ENCODE measurements at places on chromosomes 7 and 10.
A peak's percentile ranks its signal among the peaks of the same experiment; 100 is the strongest.

DNA sequence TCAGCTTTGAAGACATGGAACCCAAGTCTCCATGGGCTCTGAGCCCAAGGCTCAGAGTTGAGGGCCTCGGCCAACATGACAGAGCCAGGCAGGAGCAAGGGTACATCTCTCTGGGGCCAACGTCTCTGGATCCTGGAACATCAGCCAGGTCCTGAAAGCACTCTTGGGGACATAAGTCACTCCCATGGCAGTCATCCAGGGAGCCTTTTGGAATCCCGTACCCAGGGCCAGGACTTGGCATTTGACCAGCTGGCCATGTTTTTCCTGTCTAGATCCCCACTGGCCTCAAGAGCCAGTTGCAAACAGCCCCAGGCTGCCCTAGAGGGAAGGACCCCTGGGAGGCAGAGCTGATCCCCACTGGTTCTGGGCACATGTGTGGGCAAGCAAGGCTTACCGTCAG, 4.3 kb upstream of the CXCL12 start:
- DNase-seq = peak; percentile 85

- DNase-seq = peak; percentile 43
Observed at GRCh38 chr7:2775376-2775775, 68.7 kb downstream of the GNA12 start.

DNA sequence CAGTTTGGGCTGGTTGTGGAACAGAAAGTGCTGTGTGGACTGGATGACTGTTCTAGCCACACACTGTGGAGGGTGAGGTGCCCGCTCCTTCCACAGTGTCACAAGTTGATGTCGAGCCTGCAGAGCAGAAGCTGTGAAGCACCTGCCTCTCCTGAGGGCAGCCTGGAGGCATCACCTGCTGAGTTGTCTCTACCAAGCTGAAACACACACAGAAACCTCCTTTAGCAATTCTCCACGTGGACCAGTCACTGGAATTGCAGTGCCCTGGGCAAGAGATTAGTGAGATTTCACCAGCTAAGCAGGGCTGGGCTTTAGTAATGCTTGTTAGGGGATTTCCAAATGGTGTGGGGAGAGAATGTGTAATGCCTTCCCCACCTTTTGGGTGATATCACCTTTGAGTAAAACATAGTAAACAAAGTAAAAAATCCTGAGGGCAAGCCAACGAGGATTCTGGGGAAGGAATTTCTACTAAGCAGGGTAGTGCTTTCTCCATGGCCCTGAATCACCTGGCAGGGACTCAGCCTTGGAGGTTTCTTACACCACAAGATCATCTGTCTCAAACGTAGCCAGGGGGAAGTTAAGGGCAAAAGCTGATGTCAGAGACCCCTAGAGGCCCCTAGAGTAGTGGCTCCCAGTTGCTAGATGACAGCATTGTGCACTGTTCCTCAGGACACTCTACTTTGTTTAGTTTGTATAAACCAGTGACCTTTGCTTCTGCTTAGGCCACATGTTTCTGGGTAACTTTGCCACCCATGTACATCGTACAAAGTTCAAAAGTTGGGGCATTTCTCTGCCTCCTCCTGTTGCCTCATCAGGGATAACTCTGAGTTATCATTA, 233.1 kb upstream of the IGFBP3 start:
- DNase-seq = no peak

DNA sequence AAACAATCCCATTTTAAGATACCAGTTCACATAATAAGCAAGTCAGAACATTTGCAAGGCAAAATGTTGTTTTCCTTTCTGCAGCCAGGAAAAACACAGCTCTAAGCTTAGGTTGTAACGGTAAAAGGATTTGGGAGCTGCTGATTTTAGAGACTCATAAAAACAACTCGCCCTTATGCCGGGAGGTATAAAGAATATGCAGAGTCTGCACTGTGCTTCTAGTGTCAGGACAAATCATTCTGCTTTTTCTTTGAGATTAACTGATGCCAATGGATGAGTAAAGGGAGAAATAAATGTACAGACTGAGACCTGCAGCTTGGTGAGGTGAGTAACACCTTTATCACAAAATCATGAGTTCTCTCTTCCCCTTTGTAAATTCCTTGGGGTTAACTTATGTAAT, 2.0 kb upstream of the SFR1 start:
- no peak for DNase-seq

DNA sequence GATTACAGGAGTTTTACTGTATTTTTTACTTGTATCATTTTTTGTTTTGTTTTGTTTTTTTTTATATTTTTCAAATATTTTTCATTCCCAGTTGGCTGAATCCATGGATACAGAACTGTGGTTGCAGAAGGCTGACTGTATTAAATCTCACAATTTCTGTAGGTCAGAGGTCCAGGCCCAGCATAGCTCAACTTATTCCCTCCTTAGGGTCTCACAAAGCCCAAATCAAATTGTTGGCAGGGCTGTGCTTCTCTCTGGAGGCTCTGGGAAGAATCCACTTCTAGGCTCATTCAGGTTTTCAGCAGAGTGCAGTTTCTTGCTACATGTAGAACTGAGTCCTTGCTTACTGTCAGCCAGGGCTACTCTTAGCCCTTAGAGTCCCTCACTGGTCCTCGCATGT, 22.6 kb downstream of the TSPAN14 start:
- DNase-seq = peak; percentile 41

DNA sequence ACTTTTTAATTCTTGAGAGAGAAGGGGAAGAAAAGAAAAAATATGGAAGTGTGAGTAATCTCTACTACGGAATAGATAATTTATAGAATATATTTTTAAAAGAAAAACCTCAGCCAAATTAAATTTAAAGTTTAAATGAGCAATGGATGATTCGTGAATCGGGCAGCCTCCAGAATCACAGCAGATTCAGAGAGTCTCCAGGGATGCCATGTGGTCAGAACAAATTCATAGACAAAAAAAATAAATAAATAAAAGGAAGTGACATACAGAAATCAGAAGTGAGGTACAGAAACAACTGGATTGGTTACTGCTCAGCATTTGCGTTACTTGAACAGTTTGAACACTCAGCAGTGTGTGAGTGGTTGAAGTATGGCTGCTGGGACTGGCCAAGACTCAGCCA, 53.0 kb downstream of the PHYHIPL start:
- DNase-seq = no peak

GRCh38 chr7:35849158-35849831, 48.4 kb downstream of the SEPTIN7 start:
- no peak for DNase-seq

- peak; percentile 96 for DNase-seq
Observed at GRCh38 chr10:86756511-86757112, at the start of gene BMPR1A. Gene BMPR1A (plus strand): TSS chr10:86756619. CDS start chr10:86876019, 119,400 bp downstream.

DNA sequence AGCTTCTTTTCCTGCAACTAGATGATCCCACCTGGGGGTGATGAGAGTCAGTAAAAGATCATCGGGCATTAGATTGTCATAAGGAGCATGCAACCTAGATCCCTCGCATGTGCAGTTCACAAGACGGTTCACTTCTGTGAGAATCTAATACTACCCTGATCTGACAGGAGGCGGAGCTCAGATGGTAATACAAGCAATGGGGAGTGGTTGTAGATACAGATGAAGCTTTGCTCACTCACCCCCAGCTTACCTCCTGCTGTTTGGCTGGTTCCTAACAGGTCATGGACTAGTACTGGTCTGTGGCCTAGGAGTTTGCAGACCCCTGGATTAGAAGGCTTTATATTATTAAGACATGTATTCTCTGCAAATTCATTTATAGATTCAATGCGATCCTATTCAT, 181.6 kb upstream of the MGMT start:
- no peak for DNase-seq

DNA sequence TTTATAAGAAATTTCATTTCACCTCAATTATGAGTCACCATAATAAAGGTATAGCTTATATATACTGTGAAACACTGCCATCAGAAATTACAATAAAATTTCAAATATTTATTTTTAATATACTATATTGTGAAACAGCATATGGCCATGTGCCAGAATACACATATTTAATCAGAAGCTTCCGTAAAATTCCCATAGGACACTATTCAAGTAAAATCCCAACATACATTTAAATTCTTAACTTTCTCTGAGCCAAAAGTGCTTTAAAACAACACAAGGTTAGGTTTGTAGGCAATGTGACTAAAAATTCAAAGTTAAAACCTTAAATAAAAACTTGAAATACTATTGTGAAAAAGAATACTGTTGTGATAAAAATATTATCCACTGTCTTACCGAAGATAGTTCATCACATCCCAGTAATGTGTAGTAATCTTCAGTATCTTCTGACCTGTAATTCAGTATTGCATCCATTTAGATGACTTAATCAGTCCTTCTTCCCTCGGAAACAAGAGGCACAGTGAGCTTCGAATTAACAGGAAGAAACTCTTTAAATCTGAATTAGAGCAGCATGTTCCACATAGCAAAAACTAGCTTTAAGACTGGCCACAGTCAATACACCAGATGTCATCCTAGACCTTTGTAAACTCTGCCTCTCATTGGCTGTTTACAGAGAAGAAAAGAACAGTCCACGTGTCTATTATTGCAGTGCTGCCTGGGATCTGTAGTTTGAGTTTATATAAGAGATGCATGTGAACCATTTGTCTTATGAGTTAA, at the start of gene DNAJC12:
Gene DNAJC12, minus strand, starts transcription at position 648 of the 774 bp plus-strand sequence. Its CDS starts 177 bp downstream, at position 471.
- no peak for DNase-seq

- DNase-seq = no peak
Observed at GRCh38 chr7:122651451-122651850, 47.5 kb downstream of the RNF133 start.
